ENCODE measurements at places on chromosomes 16 and 17.

- DNase-seq = no peak
Measured at GRCh38 chr17:78653382-78653781, 76.2 kb upstream of the DNAH17 start.

DNA sequence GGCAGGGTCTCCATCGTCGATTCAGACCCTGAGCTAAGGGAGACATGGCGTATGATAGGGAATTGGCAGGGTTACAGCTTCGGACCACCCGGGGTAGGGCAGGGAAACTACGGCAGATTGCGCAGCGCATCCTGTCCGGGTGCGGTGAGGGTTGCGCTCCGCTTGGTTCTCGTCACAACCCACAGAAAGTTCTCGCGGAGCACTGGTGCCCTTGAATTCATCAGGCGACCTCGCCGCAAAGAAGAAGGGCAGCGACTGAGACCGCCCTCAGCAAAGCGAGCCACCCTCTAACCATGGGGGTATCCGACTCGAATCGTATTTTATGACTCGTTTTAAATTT, 1.2 kb downstream of the HS3ST3B1 start:
- DNase-seq = peak; percentile 46

DNA sequence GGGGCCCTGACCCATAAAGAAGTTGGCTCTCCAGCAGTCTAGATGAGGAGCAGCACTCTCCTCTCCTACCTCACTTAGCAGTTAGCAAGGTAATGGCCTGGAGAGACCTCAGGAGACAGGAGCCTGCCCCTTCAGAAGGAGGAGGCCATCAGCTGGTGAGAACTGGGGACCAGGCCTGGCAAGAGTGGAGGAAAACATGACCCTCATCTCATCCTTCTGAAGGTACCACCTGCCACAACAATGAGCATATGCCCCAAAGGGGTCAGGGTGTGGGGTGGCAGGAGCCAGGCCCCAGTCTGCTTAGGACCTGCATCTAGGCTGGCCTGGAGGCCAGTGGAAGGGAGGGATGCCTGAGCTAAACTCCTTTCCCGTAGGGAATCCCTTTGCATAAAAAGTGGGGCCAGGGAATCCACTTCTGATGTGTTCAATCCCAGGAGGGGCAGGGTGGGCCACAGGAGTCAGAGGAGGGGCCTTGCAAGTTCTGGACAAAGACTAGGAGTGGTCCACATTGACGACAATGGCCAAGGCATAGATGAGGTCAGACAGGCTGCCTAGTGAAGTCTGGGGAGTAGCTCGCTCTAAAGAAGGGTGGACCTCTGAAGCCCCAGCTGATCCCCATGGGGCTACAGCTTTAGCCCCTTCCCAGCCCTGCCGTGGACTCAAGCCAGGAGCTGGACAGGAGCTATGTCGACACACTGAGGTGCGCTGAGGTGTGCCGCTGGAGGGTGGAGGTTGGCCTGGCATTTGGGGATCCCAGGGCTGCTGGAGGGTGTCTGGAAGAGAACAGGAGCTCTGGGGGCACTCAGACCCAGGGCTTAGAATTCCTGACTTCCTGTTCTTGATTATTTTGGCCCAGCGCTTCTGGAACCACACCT, 986 bp downstream of the SEBOX start:
- DNase-seq = no peak

DNA sequence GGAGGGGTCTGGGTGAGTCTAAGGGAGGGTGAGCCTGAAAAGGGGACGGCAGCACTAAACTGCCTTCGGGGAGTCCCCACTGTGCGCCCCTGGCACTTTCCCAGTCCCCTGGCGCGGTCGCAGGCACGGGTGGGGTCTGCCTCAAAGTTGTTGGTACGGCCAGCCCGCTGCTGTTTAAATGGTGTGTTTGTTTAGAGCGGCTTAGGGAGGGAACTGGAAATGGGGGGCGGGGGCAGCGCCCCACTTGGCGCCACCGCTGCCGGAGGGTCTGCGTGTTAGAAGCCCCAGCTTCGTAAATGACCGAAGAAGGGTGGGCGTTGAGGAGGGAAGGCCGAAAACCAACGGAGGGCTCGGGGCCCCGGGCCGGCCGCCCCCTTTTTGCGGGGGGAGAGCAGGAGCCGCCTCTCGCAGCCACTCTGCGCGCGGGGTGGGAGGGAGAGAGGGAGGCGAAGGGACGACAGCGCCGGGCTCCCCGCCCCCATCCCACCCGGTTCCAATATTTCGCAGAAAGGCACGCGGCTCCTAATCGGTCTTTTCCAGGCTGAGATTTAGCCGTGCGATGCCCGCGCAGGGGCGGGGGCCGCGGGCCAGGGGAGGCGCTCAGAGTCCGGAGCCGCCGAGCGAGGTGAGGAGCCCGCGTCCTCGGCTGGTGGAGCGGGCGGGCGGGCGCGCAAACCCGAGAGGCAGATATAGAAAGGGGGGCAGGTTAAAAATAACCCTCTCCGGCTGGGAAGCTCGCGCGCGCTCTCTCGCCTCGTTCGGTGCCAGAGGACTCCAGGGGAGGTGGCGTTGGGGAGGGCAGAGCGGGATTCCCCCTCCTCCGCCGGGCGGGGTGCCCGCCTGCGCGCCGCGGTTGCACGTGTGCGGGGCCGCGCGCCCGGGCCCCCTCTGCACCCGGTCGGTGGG, 54.9 kb downstream of the SREBF1 start:
- DNase-seq = no peak

DNA sequence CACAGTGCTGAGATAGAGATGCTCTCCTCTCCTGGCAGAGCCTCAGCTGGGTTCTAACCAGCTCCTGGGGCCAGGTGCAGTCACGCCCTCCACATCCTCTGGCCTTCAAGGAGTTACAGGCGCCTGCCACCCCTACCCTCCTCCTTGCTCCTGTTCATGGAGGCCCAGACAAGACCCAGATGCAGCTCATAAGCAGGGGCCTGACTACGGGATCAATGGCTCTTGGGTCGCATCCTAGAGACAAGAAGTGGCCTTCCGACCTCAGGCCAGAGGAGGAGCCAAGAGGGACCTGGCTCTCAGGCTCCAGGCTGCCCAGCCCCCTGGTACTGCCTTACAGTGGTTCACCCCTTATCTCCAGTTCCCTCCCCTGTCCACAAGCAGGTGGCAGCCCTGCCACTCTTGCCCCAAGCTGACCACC, 23.0 kb downstream of the ARHGAP27 start:
- DNase-seq = peak; percentile 25

DNA sequence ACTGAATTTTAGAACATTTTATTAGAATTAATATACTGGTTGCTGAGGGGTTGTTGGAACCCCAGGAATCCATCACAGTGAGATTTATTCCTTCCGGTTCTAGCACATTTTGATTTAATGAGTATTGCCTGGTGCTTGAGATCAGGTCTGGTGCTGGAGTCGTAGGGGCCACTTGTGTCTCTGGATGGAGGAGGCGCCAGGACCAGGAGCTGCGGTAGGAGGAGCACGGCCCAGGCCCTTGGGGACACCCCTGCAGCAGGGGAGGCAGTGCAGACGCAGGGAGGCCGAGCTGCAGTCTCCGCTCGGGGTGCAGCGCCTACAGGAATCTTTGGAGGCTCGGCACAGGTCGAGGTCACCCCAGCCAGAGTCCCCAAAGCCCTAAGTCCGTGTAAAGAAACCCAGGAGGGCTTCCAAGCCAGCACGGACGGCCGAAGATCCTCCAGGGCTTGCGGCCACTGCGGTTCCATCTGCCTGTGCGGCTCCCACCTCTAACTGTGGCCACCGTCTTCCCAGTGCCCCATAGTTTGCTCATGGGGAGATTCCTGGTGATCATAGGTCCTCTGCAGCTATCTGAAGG, 66.2 kb upstream of the CREBBP start:
- no peak for DNase-seq

GRCh38 chr17:59807892-59808509, 84.7 kb downstream of the TUBD1 start:
- no peak for DNase-seq

GRCh38 chr16:66926961-66927436, 1.7 kb upstream of the RRAD start:
- DNase-seq = no peak

DNA sequence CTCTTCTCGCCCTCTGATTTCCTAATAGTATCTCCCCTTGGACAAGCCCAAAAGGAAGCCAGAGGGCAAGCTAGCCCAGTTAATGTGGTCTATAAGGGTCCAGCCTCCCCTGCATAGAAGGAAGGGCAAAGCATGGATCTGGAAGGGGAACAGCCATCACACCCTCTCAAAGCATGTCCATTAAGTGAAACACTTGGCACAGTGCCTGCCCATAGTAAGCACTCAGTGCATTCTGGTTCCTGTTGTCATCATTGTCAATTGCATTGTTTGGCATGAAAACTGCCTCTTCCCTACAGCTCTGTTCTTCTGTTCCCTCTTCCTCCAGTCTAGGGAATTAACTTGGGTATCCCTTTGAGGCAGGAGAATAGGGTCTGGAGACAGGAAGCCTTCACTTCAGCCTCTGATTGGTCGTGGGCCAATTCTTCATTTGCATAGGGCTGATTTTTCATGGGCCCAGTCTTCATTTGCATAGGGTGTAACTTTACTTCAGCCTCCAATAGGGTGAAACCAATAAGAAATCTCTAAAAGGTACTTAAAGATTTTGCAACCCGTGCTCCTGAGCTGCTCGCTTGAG, 81.4 kb downstream of the C17orf67 start:
- DNase-seq = no peak

- DNase-seq = no peak
Measured at GRCh38 chr16:56237451-56237930, 46.2 kb downstream of the GNAO1 start.

GRCh38 chr16:51149251-51149661, 1.8 kb downstream of the SALL1 start:
- DNase-seq = no peak

DNA sequence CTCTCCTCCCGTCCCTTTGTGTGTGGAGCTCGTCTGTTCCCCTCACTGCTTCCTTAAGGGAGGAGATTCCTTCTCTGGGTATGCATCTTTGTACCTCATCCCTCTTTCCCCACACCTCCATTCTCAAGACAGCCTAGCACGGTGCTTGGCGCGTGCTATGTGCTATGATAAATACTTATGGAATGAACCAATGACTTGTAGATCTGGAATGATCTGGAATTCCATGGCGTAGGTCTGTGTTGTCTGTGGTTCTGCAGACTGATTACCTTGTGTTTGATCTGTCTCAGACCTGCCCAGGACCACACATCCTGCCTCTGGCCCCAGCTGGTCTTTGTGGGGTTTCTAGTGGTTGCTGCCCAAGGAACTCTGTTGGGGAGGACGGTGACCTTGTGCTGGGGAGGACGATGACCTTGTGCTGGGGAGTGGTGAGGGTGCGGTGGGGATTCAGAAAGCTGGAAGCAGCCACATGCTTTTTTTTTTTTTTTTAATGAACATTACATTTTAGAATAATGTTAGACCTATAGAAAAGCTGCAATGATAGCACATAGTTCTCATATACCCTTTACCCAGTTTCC, 33.5 kb upstream of the ETV4 start:
- DNase-seq = no peak

- DNase-seq = peak; percentile 73
Measured at GRCh38 chr17:39621523-39622379, 5.0 kb upstream of the PPP1R1B start.

GRCh38 chr16:10965440-10966061, 21.2 kb downstream of the CLEC16A start:
- no peak for DNase-seq

- DNase-seq = no peak
Measured at GRCh38 chr16:86289907-86290306, 220.4 kb upstream of the FOXF1 start.

DNA sequence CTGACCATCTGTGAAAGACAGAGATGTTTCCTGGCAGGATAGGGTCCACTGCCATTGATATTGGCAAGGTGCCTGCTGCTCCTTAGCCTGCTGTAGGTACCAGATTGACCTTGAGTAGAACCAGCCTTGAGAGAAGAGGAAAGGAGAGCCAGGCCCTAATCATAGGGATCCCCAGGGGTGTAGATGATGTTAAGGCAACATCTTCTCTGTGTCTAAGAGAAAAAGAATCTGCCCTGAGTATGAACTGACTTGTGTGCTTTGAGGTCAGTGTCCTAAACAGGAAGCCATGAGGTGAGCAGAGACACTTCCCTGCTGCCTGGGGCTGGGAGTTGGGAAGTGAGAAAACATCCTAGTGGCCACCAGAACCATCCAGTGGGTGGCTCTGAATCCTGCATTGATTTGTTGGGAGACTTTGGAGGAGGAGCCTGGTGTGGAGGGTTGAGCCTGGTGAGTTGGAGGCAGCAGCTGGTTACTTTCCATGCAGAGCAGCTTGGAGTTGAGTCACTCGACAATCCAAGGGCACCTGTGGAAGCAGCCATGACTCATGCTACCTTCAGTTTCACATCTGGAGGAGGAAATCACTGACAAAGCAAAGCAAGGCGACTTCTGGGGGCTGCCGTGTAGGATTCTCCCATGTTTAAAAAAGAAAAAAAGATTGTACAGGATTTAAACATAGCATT, 47.8 kb downstream of the BMERB1 start:
- DNase-seq = no peak

GRCh38 chr17:65194670-65195334, 57.6 kb downstream of the RGS9 start:
- no peak for DNase-seq

DNA sequence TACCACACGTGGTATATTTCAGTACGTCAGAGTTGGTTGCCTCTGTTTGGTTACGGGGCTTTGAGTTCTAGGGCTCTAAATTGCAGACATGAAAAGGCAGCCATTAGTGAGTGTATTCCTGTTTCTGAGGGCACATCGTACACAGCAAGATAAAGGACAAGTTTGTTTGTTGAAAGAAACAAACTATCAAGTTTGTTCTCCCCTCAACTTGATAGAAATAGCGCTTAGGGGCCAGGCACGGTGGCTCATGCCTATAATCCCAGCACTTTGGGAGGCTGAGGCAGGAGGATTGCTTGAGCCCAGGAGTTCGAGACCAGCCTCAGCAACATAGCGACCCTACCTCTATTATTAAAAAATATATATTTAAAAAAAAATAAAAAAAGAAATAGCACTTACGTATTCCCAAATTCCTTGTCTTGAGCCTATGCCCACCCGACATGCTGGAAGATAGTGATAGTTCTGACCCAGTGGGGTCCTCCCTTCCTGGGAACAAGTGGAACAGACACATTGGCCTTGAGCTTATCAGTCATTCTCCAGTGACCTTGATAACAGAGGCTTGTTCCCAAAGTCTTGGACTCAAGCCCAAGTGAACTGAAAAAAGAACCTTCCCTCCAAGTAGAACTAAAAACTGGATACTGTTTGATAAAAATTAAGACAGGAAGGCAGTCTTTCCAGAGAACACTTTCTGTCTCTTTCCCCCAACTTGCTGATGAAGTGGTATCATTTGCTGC, 139.9 kb upstream of the CACNG3 start:
- no peak for DNase-seq

- DNase-seq = no peak
Measured at GRCh38 chr17:2935632-2936031, 127.8 kb downstream of the OR1D5 start.
